ENCODE measurements at places on chromosomes 13 and 19.

GRCh38 chr19:38073841-38074685 is 150.0 kb downstream of the DPF1 start:
- no peak for DNase-seq

- DNase-seq: peak; percentile 46
Observed at GRCh38 chr13:106561551-106562170, 6.3 kb downstream of the ARGLU1 start.

GRCh38 chr13:25585000-25585399 is 213.2 kb downstream of the ATP8A2 start:
- DNase-seq: no peak

GRCh38 chr13:82815791-82816190 is 1066.5 kb downstream of the SLITRK1 start:
- DNase-seq: no peak

DNA sequence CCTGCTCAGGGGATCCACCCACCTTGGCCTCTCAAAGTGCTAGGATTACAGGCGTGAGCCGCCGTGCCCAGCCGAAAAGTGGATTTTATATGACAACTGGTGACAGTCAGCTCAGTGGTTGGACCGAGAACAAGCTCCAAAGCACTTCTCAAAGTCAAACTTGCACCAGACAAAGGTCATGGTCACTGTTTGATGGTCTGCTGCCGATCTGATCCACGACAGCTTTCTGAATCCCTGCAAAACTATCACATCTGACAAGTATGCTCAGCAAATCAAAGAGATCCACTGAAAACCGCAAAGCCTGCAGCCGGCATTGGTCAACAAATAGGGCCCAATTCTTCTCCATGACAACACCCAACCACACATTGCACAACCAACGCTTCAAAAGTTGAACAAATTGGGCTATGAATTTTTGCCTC is 21.6 kb upstream of the NAA16 start:
- no peak for DNase-seq

DNA sequence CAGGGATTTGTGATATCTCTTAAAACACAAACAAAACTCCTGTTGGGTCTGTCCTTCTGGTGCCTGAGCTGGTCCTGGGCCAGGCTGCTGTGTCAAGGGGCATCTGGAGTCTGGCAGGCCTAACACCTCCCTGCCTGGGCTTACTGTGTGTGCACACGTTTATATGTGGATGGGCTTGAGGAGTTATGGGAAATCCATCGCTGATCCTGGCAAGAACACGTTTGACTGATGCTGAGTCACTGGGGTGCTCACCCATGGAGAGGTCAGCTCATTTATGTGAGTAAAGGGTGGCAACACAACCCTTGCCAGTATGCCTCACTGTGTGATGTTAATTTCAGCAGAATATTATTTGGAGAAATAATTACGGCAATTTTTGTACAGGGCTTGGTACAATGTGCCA is 44.5 kb upstream of the PCDH8 start:
- DNase-seq: no peak

DNA sequence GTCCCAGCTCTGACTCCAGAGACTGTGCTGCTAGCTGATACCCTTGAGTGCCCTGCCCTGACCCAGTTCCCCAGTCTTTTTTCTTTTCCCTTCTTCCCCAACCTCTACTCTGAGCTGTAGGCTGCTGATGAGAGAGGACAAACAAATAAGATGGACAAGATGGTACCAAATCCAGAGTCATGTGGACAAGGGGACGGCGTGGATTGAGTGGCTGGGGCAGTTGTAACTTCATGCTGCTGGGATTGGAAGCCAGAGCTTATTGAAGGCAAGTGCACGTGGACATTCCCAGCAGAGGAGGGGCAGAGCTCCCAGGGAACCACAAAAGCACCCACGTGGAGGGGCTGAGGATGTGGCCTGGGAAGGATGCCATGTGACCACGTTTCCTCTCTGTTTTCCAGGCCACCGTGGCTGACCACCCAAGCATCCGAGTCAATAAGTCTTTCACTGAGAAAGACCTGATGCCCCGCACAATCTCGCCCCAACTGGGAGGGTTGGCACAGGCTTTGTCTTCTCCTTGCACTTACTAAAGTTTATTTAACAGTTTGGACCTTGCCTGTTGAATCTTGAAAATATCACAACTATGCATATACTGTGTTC is 323.3 kb upstream of the ZNF507 start:
- no peak for DNase-seq

GRCh38 chr19:58145849-58146248 is 4.7 kb downstream of the ZNF329 start:
- DNase-seq: no peak

DNA sequence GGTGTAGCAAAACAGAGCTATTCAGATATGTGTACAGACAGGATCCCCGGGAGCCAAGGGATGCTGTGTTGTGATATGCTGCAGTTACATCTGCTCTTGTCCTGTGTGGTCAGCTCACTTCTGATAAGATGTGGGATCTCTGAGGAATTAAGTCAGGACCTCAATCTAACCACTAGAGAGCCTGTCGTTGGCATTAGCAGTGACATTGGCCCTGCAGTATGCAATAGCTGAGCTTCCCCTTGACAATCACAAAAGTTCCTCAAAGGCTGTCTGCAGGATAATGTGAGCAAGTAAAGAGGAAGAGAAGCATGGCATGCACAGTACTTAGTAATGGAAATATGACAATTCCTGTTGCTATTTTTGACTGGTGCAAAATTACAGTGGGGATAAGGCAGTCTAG is 203.4 kb upstream of the MIR17HG start:
- DNase-seq: no peak

DNA sequence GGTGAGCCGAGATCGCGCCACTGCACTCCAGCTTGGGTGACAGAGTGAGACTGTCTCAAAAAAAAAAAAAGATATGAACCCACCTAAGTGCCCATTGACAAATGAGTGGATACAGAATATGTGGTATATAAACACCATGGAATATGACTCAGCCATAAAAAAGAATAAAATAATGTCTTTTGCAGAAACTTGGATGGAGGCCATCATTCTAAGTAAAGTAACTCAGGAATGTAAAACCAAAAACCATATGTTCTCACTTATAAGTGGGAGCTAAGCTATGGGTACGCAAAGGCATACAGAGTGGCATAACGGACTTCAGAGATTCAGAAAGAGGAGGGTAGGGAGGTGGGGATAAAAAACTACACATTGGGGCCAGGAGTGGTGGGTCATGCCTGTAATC is 29.5 kb downstream of the PLA2G4C start:
- DNase-seq: no peak

- no peak for DNase-seq
Observed at GRCh38 chr13:105334211-105334610, 1201.3 kb downstream of the EFNB2 start.

DNA sequence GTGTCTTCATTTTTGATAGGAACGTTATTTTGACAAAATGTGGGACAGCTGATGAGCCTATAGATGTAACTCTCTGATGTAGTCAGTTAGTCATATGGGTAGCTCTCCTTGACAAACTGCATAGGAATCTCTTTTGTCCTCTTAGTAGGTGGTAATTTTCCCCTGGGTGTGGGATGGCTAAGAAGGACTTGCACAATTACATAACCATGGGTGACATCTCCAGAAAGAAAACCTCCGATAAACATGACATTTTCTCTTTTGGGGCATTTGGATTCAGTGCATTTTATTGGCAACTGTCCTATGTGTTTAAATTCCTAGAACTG is 41.8 kb downstream of the IGFL3 start:
- DNase-seq: no peak

GRCh38 chr19:52211926-52212571 is 22.2 kb downstream of the PPP2R1A start:
- DNase-seq: no peak

- no peak for DNase-seq
Observed at GRCh38 chr19:50735869-50736268, 12.7 kb downstream of the CLEC11A start.

- DNase-seq: no peak
Observed at GRCh38 chr19:48645620-48646000, 377 bp downstream of the CA11 start.

DNA sequence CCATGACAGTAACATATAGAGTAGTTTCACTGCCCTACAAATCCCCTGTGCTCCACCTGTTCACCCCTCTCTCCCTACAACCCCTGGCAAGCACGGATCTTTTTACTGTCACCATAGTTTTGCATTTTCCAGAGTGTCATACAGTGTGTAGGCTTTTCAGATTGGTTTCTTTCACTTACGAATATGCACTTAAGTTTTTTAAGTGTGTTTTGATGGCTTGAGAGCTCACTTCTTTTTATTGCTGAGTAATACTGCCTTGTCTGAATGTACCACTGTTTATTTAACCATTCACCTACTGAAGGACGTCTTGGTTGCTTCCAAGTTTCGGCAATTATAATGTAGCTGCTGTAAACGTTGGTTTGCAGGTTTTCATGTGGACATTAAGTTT is 175.1 kb downstream of the ITGBL1 start:
- no peak for DNase-seq

- no peak for DNase-seq
Observed at GRCh38 chr13:27971776-27972477, 2.8 kb upstream of the CDX2 start.

- DNase-seq: no peak
Observed at GRCh38 chr13:46010148-46010547, 42.4 kb downstream of the ZC3H13 start.

DNA sequence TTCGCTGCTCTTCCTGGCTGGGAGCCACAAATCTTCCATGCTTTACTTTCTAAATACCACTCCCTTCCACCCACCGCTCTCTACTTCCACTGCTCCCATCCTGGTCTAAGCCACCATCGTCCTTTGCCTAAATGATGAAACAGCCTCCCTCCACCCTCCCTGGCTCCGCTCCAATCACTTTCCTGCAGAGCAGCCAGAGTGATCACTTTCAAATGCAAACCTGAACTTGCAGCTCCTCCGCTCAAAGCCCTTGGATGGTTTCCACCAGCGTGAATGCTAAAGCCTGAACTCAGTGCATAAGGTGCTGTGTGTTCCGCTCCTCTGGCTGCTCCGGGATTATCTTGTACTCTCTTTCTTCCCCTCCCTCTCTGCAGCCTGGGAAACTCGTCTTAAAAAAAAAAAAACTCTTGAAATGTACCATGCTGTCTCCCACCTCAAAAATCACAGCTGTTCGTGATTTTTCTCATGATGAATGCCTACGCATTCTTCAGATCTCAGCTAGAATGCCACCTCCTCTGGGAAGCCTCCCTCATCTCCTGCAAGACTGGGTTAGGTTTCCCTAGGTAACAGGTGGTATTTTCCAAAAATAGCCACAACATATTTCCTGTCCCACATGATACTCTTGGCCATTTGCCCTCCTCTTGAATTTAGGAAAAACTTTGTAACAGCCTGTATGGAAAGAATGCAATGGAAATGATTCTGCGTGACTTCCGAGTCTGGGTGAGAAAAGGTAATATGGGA is 3.7 kb upstream of the SIN3B start:
- no peak for DNase-seq

DNA sequence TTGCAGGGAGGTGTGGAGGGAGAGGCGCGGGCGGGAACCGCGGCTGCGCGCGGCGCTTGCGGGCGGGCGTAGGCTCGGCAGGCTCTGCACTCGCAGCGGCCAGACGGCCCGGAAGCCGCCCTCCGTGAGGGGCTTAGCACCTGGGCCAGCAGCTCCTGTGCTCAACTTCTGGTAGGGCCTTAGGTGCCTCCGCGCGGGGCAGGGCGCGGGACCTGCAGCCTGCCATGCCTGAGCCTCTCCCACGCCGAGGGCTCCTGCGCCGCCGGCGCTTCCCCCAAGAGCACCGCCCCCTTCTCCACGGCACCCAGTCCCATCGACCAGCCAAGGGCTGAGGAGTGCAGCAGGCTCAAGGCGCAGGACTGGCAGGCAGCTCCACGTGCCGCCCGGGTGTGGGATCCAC is 940.8 kb upstream of the PCDH9 start:
- DNase-seq: no peak

DNA sequence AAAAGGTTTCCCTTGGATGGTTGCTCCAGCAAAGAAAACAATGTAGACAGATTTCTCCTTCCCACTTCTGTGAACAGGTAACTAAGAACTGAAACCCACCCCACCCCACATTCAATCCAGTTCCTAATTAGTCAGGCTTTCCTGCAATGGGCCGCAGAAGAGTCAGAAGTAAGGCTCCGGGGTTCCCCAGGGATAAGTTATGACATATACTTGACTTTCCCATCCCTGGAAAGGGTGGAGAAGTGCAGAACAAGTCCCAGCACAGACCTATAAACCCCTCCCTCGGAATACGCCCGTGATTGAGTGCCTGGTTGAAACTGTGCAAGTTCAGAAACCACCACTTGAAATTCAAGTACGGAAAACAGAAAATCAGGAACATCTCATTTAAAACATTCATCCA is 24.9 kb downstream of the RCBTB2 start:
- no peak for DNase-seq

DNA sequence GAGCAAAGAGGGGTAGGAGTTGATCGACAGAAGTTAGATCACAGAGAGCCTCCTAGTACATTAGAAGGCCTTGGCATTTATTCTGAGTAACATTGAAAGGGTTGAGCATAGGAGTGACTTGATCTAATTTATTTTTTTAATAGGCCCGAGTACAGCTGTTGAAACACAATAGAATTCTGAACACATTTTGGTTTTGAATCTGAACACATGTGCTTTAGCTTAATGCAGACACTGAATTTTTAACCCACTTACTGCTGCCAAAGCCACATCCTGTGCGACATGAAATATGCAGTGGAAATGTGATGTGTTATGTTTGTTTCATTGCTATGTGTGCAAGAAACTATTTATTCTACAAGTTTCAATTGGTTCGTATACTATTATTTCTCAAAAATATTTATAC is 1505.9 kb downstream of the PCDH9 start:
- no peak for DNase-seq

DNA sequence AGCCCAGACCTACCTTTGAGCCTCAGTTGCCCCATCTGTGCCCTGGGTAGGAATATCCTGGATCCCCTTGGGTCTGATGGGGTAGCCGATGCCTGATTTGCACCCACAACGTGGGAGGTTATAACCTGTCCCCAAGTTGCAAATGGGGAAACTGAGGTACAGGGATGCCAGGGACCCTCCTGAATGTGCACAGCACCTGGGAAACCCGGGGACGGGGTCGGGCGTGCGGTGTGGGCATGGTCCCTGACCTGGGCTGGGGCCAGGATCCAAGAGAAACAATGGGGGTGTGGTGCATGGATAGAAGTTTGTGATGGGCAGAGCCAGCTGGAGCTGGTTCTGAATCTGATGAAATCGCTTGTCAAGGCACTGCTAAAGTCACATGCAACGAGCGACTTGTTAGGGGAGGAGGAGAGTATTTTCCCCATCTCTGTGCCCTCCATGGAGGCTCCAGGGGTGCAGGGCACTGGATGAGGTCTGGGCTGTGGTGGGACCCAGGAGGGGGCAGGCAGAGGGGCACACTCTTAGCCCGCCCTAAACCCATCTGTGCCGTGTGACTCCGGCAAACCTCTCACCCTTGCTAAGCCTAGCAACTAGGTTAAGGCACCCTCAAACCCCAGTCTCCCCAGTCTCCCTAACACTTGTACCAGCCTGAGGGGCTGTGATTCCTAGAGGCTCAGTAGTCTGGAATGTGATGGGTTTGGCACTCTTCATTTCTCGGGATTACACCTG is 749 bp downstream of the GDF15 start:
- DNase-seq: no peak

DNA sequence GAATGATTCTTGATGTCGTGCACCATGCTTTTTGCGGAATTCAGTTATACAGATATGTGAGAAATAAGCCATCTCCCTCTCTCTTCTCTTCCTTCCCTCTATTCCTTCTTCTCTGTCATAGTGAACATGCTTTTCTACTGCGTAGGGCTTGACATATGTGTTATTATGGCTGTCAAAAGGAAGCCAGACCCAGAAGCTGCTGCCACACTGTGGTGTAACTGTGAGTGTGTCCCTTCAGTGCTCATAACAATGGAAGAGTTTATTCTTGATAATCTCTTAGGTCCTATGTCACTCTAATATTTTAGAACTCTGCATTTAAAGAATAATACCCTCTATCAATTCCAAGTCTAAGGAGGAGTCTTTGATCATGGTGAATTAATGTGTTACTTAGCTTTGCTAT is 208.9 kb upstream of the TMTC4 start:
- no peak for DNase-seq
